ENCODE measurements at places on chromosomes 2 and 18. TPM values are rescaled to one million over a fixed set of nuclear protein-coding genes. Genes with fewer than 3 reads are reported as not detected.

DSEL gene
- total RNA-seq, result 15.7 TPM

TUBA3D gene
- total RNA-seq, result 126 TPM

RESP18 gene
- total RNA-seq, result not detected

ALPP gene
- total RNA-seq, result 6.5 TPM

ALLC gene
- not detected for total RNA-seq

EMILIN1 gene
- total RNA-seq, result 80.8 TPM

GRCh38 chr2:231720987-231721966 is 13.0 kb downstream of the PTMA start:
- H3K4me3 ChIP-seq, result no peak overlapping the region
- DNase-seq, result no peak

DNA sequence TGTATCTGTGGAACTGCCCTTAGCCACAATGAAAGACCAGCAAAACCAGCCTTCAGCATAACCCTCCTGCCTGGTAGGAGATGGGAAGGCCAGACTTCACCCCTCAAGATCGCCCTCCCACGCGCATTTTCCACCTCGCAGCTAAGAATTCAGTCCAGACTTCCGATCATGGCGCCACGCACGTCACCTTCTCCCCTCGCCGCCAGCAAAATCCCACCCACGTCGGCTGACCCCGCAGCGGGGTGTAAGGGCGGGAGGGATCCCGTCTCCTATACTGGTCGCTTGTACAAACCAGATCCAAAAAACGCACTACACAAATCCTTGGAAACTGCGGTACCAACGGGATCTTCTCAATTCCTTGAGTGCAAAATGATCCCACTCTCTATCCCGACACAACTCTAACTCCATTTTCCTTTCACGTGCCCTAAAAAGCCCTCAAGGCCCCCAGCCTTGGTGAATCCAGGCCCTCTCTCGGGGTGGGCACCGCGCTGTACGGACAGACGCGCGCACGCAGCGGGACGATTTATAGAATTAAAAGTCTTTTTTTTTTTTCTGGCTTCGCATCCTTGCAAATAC is 1.0 kb upstream of the BMPR2 start:
- H3K36me3 ChIP-seq, result no peaks in the 10 kb centered on the region
- H3K27me3 ChIP-seq, result no peaks in the 10 kb centered on the region
- DNase-seq, result peak; percentile 81
- H3K4me1 ChIP-seq, result peaks cover 5% of the 10 kb centered on the region
- peak overlapping the region; percentile 75 for H3K4me3 ChIP-seq
- peak overlapping the region; percentile 100 for H3K27ac ChIP-seq

GRCh38 chr2:143691121-143691520 is 561.9 kb downstream of the ARHGAP15 start:
- no peaks in the 10 kb centered on the region for H3K36me3 ChIP-seq
- H3K27me3 ChIP-seq, result no peaks in the 10 kb centered on the region
- DNase-seq, result no peak
- H3K27ac ChIP-seq, result no peak overlapping the region

GRCh38 chr2:105895990-105896764 is 151.5 kb downstream of the NCK2 start:
- no peak overlapping the region for H3K27ac ChIP-seq
- no peak for DNase-seq
- H3K4me3 ChIP-seq, result no peak overlapping the region
- H3K4me1 ChIP-seq, result no peaks in the 10 kb centered on the region
- H3K36me3 ChIP-seq, result no peaks in the 10 kb centered on the region
- no peaks in the 10 kb centered on the region for H3K27me3 ChIP-seq

- no peaks in the 10 kb centered on the region for H3K27me3 ChIP-seq
- H3K36me3 ChIP-seq, result no peaks in the 10 kb centered on the region
- DNase-seq, result no peak
Measured at GRCh38 chr2:85429213-85429923, 10.9 kb downstream of the SH2D6 start.

DNA sequence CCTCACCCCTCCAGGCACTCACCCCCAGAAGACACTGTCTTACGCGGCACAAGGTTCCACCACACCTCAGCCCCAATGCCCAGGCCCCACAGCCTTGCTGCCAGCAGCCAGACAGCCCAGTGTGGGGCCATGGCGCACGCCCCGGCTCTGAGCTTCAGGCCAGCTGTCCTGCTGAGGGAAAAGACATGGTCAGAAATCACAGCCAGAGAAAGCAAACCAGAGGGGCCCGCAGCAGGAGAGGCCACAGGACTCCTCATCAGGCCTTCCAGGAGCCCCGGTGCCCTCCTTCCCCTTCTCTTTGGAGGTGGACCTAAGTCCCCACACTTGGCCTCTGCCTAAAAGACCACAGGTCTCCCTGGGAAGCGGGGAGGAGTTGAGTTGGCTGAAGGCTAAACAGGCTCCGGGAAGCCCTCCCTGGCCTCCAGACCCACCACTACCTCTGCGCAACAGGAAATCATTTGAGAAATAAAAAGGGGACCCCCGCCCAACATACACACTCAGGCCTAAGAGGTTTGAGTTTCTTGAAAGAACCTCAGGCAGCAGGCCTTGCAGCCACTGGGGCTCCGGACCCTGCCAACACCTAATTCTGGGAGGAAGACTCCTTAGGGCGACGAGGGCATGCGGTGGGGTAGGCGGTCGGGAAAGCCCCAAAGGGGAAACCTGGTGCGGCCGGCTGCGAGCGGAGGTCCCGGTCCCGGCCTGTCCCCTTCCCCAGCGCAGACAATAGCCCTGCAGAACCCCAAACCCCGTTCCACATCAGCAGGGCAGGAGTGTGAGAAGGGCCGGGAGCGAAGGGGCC is 1.9 kb downstream of the SEMA4C start:
- peak overlapping the region; percentile 100 for H3K27ac ChIP-seq
- peak overlapping the region; percentile 100 for H3K4me3 ChIP-seq
- H3K4me1 ChIP-seq, result peaks cover 30% of the 10 kb centered on the region
- no peak for DNase-seq
- H3K27me3 ChIP-seq, result no peaks in the 10 kb centered on the region

GRCh38 chr2:178871536-178871935 is 64.3 kb upstream of the TTN start:
- H3K36me3 ChIP-seq, result no peaks in the 10 kb centered on the region
- H3K27ac ChIP-seq, result no peak overlapping the region
- DNase-seq, result no peak
- no peaks in the 10 kb centered on the region for H3K27me3 ChIP-seq
- no peak overlapping the region for H3K4me3 ChIP-seq
- H3K4me1 ChIP-seq, result no peaks in the 10 kb centered on the region

- no peak overlapping the region for H3K4me3 ChIP-seq
- DNase-seq, result peak; percentile 30
- no peak overlapping the region for H3K27ac ChIP-seq
- H3K27me3 ChIP-seq, result no peaks in the 10 kb centered on the region
Measured at GRCh38 chr2:25115902-25116301, 52.5 kb downstream of the POMC start.

DNA sequence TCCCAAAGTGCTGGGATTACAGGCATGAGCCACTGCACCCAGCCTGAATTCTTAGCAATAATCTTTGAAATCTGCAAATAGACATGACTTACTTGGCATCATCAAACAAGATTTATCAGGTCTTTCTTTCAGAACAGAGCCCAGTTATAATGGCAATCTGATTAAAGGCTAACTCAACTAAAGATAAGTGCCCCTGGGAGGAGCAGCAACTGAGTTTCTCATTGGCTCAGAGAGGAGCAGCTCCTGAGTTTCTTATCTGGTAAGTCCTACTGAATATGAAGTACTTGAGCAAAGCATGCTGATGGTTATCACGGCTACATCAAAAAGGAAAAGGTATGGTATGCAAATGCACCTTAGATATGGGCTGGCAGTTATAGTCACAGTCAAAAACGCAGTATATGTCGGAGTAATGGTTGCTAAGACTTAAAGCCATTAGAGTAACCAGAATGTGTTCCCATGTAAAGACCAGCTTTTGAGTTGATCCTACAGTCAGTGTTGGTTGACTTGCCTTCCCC is 15.0 kb upstream of the AP1S3 start:
- H3K4me1 ChIP-seq, result peaks cover 4% of the 10 kb centered on the region
- no peaks in the 10 kb centered on the region for H3K36me3 ChIP-seq
- DNase-seq, result no peak
- H3K27ac ChIP-seq, result peak overlapping the region; percentile 37

DNA sequence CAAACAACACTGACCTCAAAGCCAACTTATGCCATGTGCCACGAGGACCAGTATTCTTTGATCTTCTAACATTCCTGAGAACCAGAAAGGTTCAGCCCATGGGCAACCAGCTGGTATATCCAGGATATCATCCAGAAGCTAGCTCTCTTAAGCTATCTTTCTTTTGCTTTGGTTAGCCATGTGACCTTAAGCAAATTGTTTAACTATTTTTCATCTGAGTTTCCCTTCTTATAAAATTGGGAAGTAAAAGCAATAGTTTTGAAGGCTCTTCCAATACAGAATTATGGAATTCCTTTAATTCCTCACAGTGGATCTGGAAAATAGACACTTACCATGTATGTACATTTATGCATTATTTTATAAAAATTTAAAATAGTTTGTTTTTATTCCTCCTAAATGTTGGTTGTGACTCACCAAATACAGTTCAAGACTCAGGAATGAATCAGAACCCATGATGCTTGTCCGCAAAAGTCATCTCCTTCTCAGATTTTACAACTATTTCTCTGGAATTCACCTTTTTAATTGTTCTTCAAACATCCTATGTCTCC is 435.7 kb downstream of the ZEB2 start:
- no peak overlapping the region for H3K4me3 ChIP-seq
- no peaks in the 10 kb centered on the region for H3K27me3 ChIP-seq
- H3K4me1 ChIP-seq, result no peaks in the 10 kb centered on the region
- no peaks in the 10 kb centered on the region for H3K36me3 ChIP-seq

DNA sequence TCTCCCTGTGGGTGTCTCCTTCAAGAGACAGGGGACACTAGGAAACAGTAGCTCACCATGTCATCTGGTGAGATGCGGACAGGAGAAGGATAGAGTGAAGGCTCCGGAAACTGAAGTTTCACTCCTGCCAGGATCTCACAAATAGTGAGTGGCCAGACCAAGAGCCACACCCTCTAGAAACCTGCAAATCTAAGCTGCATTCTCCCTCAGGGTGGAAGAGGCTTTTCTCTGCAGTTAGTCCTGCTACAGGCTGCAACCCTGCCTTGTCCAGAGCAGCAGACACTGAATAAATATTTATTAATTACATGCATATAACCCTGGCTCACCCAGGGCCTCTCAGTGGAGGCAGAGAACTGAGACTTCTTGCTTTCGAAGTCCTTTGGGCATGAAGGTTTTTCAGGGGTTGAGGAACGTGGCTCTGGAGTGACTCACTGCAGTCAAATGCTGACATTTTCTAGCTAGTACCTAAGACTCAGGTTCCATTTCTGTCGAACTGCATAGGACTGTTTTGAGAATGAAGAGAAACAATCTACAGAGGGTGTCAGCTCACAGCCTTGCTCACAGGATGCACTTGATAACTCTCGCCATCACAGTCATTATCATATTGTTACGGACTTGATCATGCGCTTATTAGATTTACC is 87.3 kb downstream of the ACTR2 start:
- no peak overlapping the region for H3K27ac ChIP-seq
- peaks cover 13% of the 10 kb centered on the region for H3K4me1 ChIP-seq
- H3K27me3 ChIP-seq, result no peaks in the 10 kb centered on the region
- no peaks in the 10 kb centered on the region for H3K36me3 ChIP-seq
- H3K4me3 ChIP-seq, result no peak overlapping the region

DNA sequence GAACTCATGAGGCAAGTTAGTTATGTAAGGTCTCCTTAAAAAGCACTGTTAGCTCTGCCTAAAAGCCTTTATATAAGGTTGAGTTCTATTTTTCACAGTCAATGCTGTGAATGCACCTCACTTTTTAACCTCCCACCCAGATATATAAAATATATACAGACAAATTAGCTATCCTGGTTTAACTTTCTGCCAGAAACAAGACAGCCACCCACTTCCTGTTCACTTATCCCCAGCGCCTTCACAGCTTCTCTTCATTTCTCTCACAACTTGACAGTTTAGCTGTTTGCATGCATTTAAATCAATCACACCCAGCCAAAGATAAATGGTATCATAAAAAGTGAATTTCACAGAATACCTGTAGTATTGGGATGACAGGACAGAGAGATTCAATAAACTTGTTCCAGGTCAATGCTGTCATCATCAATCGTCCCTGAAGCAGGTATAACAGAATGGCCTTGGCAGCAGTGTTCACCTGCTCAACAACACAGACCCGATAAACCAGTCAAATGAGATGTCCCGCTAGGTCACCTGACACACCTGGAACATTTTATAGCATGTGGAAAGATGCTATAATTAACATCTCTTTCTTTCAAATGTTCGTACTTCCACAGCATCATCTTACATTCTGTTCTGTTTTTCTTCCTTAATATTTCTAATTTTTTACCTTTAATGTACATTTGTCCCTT is 55.7 kb downstream of the RTTN start:
- no peak overlapping the region for H3K27ac ChIP-seq
- H3K27me3 ChIP-seq, result no peaks in the 10 kb centered on the region
- H3K4me3 ChIP-seq, result no peak overlapping the region
- no peaks in the 10 kb centered on the region for H3K4me1 ChIP-seq
- no peaks in the 10 kb centered on the region for H3K36me3 ChIP-seq

GRCh38 chr2:43331422-43331821 is 105.0 kb upstream of the ZFP36L2 start:
- H3K27me3 ChIP-seq, result no peaks in the 10 kb centered on the region
- no peaks in the 10 kb centered on the region for H3K36me3 ChIP-seq
- H3K4me1 ChIP-seq, result peaks cover 25% of the 10 kb centered on the region
- DNase-seq, result peak; percentile 46

DNA sequence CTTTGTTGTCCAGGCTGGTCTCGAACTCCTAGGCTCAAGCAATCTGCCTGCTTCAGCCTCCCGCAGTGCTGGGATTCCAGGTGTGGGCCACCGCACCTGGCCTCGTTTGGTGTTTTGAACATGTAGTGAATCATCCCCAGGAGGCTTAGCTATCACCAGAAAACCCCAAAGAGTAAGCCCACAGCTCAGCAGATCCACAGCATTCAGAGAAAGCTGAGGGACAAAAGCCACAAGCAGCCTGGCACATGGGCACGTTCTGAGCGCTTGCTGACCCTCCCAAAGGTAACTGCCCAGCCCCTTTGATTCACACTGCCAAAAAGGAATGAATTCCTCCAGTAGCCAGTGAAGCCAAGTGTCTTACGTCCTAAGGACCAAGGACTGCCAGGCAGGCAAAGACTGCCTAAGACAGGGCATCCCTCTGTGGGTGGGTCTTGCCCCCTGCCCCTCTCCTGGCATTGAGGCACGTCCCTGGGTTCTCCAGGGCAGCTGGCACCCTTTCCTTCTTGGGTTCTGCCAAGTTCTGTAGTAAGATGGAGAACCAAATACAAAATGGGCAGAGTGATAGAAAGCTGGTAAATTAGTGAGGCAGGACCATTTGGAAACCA is 31.7 kb downstream of the MBP start:
- peak overlapping the region; percentile 87 for H3K27ac ChIP-seq
- H3K27me3 ChIP-seq, result no peaks in the 10 kb centered on the region

- no peak for DNase-seq
- no peaks in the 10 kb centered on the region for H3K27me3 ChIP-seq
- H3K4me3 ChIP-seq, result no peak overlapping the region
- H3K27ac ChIP-seq, result no peak overlapping the region
- no peaks in the 10 kb centered on the region for H3K4me1 ChIP-seq
Measured at GRCh38 chr18:78293540-78293939, 686.1 kb upstream of the SALL3 start.
